ENCODE measurements at places on chromosomes 4 and X. TPM values are rescaled to one million over a fixed set of nuclear protein-coding genes. Genes with fewer than 3 reads are reported as not detected.

The EPGN gene
- total RNA-seq = not detected

The RTL3 gene
- 0.16 TPM for total RNA-seq

The MAGEC2 gene
- not detected for total RNA-seq

The RASGEF1B gene
- 0.05 TPM for total RNA-seq

The SYP gene
- 3.2 TPM for total RNA-seq

The EREG gene
- total RNA-seq = 9.8 TPM

The SLC25A14 gene
- 16.8 TPM for total RNA-seq

The SPARCL1 gene
- not detected for total RNA-seq

The ACE2 gene
- not detected for total RNA-seq

The HSFX1 gene
- total RNA-seq = 0.42 TPM

The RENBP gene
- not detected for total RNA-seq

The SPATA4 gene
- total RNA-seq = 0.14 TPM

The S100P gene
- total RNA-seq = 90.8 TPM

The CENPI gene
- total RNA-seq = 15.7 TPM

The CXCL10 gene
- 0.11 TPM for total RNA-seq

The TMEM31 gene
- total RNA-seq = not detected

The SLC34A2 gene
- 0.05 TPM for total RNA-seq

The RAB41 gene
- total RNA-seq = not detected

The SOX3 gene
- total RNA-seq = not detected

The CCSER1 gene
- total RNA-seq = not detected

The SLC6A14 gene
- total RNA-seq = not detected

The SLC10A4 gene
- 6.8 TPM for total RNA-seq

The ESX1 gene
- total RNA-seq = 0.06 TPM

The PITX2 gene
- total RNA-seq = 0.46 TPM

The IQCM gene
- not detected for total RNA-seq

The ADAMTS3 gene
- total RNA-seq = not detected

The MEPE gene
- not detected for total RNA-seq

The SPANXN3 gene
- total RNA-seq = not detected

The TMEM154 gene
- total RNA-seq = 0.07 TPM

The IL13RA1 gene
- 58.6 TPM for total RNA-seq

The CENPVL2 gene
- total RNA-seq = not detected

The CD40LG gene
- total RNA-seq = not detected

The ASB12 gene
- total RNA-seq = not detected

The TCEAL6 gene
- not detected for total RNA-seq

The DCX gene
- not detected for total RNA-seq

The CYLC1 gene
- total RNA-seq = not detected

The SULT1E1 gene
- not detected for total RNA-seq

The ZNF81 gene
- 4.9 TPM for total RNA-seq

The ZNF185 gene
- total RNA-seq = 6.6 TPM

The RAB40A gene
- total RNA-seq = 0.12 TPM

The IGSF1 gene
- 0.37 TPM for total RNA-seq

Data from A549 treated with dexamethasone at 1 μM for 4 hours (cell line).